ENCODE measurements at places on chromosomes 12 and 14.

GRCh38 chr14:96052541-96053247 lies 13.5 kb downstream of the C14orf132 start:
- no peak for DNase-seq

DNA sequence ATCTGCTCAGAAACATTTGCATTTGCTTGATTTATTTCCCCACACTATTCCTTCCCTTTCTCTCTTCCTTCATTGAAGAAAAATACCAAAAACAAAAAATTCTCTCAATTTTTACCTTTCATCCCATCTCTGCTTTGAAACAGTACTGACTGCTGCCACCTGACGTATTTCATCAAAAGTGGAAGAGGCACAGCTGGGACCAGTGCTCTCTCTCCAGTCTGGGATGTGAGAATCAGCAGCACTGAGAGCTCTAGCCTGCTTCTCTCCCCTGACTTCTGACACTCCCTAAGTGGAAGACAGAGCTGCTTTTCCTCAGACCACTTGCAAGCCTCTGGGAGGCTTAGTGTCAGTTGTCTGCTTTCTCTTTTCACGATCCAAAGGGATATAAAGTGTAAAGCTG lies 36.9 kb downstream of the TTLL5 start:
- DNase-seq, result no peak

GRCh38 chr14:24913021-24913420 lies 136.9 kb downstream of the STXBP6 start:
- DNase-seq, result no peak

- DNase-seq, result no peak
Measured at GRCh38 chr12:65748332-65748731, 76.0 kb upstream of the HMGA2 start.

DNA sequence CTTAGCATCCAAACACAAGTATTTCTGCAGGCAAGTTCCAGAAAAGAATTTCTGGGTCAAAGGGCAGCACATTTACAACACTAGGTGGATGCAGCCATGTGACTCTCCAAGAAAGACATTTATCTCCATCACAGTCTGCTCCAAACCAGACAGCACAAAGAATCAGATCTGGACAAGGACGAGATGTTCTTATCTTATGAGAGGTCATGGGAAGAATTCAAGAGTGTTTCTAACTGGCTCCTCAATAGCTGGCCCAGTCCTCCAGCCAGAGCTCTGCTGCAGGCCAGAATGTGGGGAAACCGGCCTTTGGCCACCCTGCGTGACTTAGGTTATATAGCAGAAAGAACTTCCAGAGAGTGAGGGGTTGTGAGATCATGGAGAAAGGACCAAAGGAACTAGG lies 17.4 kb downstream of the TMEM119 start:
- DNase-seq, result no peak

- no peak for DNase-seq
Measured at GRCh38 chr12:23049180-23049579, 424.2 kb downstream of the ETNK1 start.

- no peak for DNase-seq
Measured at GRCh38 chr14:23093991-23094665, 808 bp downstream of the ACIN1 start.

GRCh38 chr12:109299849-109300248 lies 9.2 kb downstream of the FOXN4 start:
- DNase-seq, result no peak

DNA sequence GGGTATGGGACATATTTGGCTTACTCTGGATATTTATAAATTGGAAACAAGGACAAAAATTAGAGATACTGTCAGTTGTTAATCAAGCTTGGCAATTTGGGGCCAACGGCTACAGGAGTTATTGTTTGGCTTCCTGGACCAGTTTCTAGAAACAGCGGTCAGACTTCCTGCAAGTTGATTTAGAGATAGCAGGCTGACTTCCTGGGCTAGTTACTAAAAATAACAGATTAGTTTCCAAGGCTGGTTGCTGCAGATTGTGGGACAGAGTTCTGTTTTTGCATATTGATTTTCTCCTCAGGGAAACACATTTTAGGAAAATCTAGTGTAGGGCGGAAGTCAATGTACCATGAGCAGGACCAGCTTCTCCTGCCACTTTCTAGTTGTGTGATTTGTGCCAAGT lies 144.0 kb upstream of the TMPO start:
- DNase-seq, result no peak

DNA sequence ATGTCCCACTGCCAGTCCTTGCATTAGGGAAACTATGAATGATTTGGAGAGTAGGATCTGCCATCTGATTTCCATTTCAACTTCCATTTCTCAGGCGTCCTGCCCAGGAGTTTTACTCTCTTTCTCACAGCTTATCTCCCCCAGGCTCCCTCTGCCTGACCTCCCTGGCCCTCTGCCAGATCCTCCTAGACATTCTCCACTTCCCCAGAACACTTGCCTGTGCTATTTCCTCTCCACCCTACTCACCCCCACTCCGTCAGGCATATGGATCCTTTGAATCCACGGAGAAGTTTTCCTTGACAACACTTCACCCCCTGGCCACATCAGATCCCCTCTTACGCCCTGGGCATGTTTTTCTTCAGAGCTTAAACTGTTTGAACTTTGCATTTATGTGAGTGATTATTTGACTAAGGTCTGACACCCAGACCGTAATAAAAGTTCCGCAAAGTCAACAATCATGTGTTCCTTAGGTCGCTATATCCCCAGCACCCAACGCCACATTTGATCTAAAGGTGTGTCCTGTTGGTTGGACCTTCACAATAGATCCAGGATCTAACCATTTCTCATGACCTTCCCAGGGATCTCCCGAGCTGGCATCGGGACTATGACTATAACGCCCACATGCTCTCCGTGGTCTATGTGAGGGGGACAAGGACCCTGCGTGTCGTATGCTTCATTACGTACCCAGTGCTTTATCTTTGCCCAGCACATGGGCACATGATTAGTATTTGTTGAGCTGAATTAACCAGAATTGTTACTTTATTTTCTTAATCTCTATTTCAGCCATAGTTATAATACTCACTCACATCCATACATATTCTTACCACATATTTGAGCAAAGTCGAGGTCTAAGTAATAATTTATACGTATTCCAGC lies 255.8 kb upstream of the FOXN3 start:
- DNase-seq, result no peak

GRCh38 chr14:96959992-96960391 lies 162.8 kb downstream of the VRK1 start:
- DNase-seq, result no peak

DNA sequence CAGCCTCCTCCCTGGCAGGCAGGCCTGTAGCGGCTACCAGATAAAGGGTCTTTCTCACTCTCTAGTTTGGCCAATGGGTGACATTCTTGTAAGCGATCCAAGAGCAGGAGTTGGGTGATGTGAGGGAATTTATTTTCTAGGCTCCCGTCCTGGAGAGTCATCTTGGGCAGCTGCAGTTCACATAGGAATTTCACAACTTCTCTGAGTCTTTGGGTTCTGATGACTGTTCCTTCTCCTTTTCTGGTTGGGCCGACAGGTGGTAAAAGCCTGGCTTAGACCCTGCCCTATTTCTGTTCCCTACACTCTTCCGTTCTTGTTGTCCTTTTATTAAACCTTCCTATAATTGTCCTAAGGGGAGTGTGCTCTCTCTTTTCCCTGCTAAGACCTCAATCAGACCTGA lies 42.6 kb upstream of the POC1B start:
- DNase-seq, result no peak

- DNase-seq, result no peak
Measured at GRCh38 chr12:49809906-49810389, 18.3 kb downstream of the NCKAP5L start.

DNA sequence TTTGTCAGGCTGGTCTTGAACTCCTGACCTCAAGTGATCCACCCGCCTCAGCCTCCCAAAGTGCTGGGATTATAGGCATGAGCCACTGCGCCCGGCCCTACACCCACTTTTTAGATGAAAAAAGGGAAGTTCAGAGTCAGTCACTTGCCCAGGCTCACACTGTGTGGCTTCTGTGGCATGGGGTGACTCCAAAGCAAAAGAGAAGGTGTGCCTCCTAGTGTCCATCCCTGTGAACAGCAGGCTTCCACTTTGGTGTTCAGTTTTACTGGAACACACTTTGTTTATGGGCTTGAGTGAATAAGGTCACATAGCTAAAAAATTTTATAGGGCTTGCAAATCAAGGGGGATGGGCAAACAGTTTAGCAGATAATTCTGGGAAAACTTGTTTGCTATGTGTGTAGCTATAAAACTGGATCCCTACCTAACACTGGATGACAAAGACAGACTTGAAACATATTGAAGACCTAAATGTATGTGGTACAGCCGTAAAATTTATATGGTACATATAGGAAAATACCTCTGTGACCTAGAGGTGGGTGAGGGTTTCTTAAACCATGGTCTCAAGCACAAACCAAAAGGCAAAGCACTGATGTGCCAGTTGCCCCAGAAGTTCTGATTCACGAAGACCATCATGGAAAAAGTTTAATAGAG lies 54.9 kb downstream of the EID3 start:
- DNase-seq, result peak; percentile 86

- no peak for DNase-seq
Measured at GRCh38 chr12:115857160-115857920, 420.2 kb downstream of the MED13L start.

GRCh38 chr12:28855761-28856310 lies 293.2 kb upstream of the FAR2 start:
- DNase-seq, result no peak

GRCh38 chr12:50057896-50058670 lies 687 bp downstream of the ASIC1 start:
- DNase-seq, result no peak

DNA sequence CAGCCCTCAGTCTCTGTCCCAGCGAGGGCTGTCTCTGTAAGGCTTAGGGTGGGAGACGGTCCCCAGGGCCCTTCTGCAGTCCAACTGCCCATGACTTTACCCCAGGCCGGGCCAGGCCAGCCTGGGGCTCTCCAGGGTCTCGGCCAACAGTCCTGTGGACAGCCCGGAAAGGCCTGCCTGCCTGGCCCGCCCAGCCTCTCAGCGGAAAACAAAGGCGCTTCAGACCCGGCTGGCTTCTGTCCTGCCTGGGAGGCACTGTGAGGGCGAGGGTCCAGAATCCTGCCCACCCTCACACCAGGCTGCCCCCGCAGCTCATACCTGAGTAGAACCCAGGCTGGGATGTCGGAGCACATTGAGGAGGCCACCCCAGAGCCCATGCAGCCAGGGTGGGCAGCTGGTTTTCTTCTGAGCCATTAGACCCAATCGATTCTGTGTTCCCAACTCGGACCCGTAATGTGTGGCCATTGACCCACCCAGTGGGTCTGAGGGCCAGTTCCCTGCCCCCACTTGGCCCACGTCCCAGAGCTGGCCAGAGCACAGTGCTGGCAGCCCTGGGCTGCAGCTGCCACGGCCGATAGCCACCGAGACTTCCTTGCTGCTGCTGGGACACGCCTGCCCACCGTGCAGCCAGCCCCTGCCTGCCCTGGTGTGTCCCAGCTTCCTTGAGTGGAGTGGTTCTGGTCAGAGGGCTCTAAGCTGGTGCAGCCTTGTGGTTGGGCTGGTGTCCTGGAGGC lies 1.6 kb downstream of the CRIP2 start:
- DNase-seq, result no peak

DNA sequence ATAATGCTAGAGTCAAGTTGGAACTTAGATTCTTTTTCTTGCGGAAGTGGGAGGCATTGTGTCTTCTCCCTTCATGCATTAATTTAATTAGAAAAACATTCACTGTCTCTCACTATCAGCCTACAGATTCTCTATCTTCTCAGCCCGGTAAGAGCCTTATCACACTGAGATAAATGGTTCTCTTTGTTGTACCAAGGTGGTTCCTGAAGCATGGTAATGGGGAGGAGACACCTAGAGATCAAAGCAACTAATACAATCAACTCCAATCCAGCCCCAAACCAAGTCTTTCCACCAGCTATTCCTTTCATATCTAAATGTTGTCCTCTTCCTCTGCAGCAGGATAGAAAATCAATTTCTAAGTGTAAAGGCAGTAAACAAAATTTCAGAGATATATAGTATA lies 210.8 kb downstream of the DAD1 start:
- DNase-seq, result no peak

- no peak for DNase-seq
Measured at GRCh38 chr12:66159123-66159522, 10.7 kb downstream of the TMBIM4 start.

DNA sequence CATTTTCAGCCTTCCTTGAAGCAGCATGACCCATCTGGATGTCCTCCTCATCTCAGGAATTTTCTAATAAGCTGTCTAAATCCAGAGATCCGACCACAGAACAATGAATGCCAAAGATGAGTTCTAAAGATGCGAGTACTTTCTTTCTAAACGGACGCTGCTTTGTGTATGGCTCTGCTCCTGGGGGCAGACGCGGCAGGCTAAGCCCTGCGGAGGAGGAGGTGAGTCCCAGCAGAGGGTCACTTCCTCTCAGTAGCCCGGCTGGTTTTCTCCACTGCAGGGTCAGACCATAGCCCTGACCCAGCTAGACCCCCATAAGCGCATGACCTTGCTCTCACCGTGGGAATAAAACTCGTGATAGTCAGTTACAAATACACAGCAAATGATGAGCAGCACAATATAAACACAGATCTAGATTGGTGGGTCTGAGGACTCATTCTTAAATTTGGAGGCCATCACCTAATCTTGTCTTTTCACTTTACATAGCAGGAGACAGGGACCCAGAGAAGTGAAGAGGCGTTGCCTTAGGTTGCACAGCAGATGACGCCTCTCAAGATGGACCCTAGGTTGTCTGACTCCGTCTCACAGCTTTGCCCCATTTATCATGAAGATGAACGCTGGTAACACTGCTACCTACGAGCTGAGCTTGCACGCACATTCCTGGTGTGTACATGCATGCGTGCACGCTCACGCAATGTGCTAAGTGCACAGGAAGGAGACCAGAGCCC lies 16.6 kb downstream of the SSH1 start:
- no peak for DNase-seq

DNA sequence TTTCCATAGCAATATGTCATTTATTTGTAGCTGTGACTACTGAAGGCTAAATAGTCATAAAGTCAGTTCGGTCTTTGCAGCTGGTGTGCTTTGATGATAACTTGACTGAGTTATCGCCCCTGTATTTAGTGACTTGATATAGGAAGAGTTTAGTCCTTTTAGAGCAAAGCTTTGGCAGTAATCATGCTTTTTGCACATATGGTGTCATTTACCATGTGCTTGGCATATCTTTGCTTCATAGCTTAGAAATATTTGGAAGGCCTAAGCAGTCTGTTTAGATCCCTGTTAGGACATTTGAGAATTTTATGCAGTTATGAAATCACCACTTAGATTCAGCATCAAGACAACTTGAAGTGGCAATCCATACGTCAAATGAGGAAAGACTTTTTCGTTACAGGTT lies 31.6 kb downstream of the POLR3B start:
- DNase-seq, result no peak

GRCh38 chr14:75091251-75091650 lies 21.8 kb downstream of the ZC2HC1C start:
- DNase-seq, result no peak

- no peak for DNase-seq
Measured at GRCh38 chr12:47272412-47273190, 192.8 kb upstream of the AMIGO2 start.

GRCh38 chr12:112275207-112275606 lies 107.0 kb downstream of the HECTD4 start:
- DNase-seq, result no peak

DNA sequence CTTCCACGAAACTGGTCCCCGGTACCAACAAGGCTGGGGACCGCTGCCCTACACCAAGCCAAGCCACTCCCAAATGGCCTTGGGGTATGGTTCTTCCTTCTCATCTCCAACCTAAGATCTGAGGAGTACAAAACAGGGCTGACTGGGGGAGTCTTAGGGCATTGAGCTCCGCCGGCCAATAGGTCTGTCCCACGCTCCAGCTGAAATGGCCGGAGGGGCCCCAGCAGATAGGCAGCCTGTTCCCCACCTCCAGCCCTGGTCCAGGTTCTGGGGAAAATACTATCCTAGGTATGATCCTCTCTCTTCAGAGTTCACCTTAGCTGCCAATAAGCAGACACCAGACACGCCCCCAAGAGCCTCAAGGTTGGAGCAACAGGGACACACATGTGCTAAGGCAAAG lies 90.2 kb downstream of the ACTN1 start:
- DNase-seq, result no peak
